ENCODE measurements at places on chromosomes 2 and 18.

DNA sequence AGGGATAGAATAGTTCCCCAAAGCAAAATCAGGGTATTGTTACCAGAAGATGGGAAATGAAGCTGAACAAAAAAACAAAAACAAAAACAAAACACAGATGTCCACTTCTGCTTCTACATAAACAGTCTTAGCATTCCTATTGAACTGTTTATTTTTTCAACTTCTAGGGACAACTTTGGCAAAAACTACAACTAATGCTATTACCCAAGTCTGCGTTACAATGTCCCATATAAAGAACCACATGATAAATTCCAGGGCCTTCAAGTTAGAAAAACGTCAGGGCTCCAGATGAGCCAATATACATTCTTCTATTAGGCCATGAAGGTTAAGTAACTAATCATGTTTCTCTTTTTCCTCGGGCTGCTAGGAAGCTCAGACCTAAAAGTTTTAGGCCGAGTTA is 16.9 kb downstream of the PID1 start:
- H3K27ac ChIP-seq: no peak overlapping the region
- no peaks in the 10 kb centered on the region for H3K27me3 ChIP-seq
- H3K4me3 ChIP-seq: no peak overlapping the region
- no peak for DNase-seq
- no peaks in the 10 kb centered on the region for H3K4me1 ChIP-seq

DNA sequence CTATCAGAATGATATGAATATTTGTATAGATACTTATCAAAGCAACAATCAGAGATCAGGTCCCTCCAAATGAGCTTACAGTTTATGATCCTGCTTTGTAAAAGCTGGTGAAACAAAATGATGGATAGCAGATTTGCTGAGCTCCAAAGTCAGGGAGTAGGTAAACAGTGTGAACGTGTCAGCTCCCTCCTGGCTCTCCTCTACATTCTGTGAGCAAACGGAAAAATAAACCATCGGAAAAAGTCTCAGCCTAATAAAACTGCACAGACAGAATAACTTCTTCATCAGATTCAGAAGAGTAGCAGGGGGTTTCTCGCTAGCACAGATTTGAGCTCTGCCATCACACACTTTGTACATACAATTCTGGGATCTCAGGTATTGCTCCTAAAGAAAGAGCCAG is 51.3 kb downstream of the BCL11A start:
- H3K27ac ChIP-seq: no peak overlapping the region
- no peak for DNase-seq
- H3K4me1 ChIP-seq: no peaks in the 10 kb centered on the region
- peaks cover 3% of the 10 kb centered on the region for H3K36me3 ChIP-seq
- no peak overlapping the region for H3K4me3 ChIP-seq
- H3K27me3 ChIP-seq: no peaks in the 10 kb centered on the region

DNA sequence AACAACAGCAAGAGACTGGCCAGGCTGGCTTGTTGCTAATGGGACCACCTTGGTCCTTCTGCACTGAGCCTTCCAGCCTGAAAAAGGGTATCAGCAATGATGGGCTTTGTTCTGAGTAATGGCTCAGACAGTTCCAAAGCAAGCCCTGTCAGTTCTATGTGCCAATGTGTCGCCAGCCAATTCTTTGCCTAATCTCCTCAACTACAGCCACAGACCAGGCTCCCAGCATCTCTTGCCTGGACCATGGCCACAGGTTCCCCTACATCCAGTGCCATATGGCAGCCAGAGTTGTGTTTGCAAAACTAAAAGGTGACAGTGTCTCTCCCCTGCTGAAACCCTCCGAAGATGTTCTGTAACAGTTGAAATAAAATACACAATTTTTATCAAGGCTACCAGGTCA is 61.5 kb upstream of the TMEM177 start:
- H3K36me3 ChIP-seq: no peaks in the 10 kb centered on the region
- H3K27ac ChIP-seq: no peak overlapping the region
- no peak overlapping the region for H3K4me3 ChIP-seq
- no peaks in the 10 kb centered on the region for H3K27me3 ChIP-seq
- H3K4me1 ChIP-seq: no peaks in the 10 kb centered on the region

DNA sequence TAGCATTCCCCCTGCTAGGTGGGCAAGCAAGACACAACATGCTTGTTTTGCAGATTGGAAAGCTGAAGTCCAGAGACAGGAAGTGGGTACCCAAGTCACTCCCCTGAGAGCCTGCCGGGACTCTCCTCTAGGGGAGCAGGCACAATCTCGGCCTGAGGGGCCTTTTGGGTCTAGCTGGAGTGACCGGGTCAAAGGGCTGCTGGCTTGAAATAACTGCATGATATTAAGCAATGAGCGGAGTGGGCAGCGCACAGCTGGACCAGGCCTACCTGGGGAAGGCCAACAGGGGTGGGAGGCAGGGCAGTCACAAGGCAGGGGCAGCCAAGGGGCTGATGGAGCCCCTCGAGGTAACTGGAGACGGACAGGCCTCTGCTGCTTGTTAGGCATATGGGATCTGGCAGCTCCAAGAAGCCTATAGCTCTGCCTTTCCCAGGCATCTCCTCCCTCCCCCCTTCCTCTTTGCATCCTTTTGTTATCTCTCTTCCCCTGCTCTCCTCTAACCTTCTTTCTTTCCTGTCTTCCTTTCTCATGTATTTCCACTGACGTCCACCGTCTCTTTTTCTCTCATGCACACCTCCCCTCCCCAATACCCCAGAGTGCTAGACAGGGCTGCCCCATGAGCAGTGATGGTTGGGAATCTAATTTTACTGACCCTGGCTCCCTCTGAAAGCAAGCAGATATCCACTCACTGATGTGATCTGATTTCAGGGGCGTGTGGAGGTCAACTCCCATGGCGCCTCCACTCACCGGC is 237.5 kb downstream of the LOXHD1 start:
- H3K27me3 ChIP-seq: no peaks in the 10 kb centered on the region
- no peak overlapping the region for H3K27ac ChIP-seq
- DNase-seq: no peak
- H3K4me1 ChIP-seq: no peaks in the 10 kb centered on the region
- no peak overlapping the region for H3K4me3 ChIP-seq

GRCh38 chr2:101114268-101114783 is 36.9 kb downstream of the TBC1D8 start:
- no peak overlapping the region for H3K27ac ChIP-seq
- no peak for DNase-seq
- H3K27me3 ChIP-seq: no peaks in the 10 kb centered on the region
- H3K4me3 ChIP-seq: no peak overlapping the region
- no peaks in the 10 kb centered on the region for H3K36me3 ChIP-seq
- H3K4me1 ChIP-seq: peaks cover 26% of the 10 kb centered on the region

DNA sequence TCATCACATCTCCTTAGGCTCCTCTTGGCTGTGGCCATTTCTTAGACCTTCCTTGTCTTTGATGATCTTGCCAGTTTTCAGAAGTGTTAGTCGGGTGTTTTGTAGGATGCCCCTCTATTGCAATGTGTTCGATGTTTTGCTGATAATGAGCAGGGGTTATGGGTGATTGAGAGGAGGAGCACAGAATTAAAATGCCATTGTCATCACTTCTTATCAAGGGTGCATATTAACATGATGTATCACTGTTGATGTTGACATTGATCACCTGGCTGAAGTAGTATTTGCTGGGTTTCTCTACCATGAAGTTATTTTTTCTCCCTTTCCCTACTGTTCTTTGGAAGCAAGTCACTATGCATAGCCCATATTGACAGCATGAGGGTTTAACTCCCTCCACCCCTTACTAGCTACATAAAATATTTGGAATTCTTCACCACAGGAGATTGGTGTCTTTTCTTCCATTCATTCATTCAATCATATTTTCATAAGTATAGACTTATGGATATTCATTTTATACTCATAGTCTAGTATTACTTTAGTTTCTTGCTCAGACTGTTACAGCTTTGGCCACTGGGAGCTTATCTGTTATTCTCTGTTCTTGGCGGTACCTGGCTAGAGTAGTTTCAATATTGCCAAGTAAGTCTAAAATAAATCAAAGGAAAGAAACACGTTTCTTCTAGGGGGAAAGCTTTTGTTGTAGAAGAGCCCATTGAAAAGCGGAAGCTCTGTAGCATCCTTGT is 54.5 kb upstream of the TMEM87B start:
- H3K4me3 ChIP-seq: no peak overlapping the region
- DNase-seq: no peak
- no peaks in the 10 kb centered on the region for H3K4me1 ChIP-seq

GRCh38 chr2:239509373-239510143 is 108.7 kb upstream of the HDAC4 start:
- no peak for DNase-seq
- no peaks in the 10 kb centered on the region for H3K27me3 ChIP-seq
- H3K27ac ChIP-seq: no peak overlapping the region

DNA sequence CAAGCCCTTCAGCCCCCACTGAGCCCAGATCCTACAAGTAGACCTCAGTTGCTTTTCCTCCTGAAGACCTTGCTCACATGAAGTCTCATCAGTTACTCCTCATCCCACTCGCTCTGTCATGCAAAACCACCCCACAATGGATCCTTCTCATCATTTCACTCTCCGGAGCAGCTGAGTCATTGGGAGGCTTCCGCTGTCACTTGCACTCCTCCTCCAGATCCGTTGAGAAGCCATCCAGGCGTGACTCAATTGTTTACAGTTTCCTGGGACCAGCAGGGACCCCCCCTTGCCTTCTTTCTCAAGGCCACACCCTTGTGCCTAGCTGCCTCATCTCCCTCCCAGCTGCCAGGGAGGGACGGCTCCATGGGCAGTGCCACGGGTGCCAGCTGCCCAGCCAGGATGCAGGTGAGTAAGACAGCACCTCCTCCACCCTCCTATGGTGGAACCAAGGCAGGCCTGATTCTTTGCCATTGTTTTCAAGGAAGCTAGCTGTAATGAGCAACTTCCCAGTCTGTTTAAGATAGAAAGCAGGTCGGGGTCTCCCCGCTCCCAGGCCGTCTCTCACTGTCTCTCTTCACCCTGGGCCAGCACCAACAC is 16.3 kb downstream of the GPR55 start:
- no peaks in the 10 kb centered on the region for H3K27me3 ChIP-seq
- peaks cover 12% of the 10 kb centered on the region for H3K4me1 ChIP-seq
- no peaks in the 10 kb centered on the region for H3K36me3 ChIP-seq
- H3K4me3 ChIP-seq: no peak overlapping the region

DNA sequence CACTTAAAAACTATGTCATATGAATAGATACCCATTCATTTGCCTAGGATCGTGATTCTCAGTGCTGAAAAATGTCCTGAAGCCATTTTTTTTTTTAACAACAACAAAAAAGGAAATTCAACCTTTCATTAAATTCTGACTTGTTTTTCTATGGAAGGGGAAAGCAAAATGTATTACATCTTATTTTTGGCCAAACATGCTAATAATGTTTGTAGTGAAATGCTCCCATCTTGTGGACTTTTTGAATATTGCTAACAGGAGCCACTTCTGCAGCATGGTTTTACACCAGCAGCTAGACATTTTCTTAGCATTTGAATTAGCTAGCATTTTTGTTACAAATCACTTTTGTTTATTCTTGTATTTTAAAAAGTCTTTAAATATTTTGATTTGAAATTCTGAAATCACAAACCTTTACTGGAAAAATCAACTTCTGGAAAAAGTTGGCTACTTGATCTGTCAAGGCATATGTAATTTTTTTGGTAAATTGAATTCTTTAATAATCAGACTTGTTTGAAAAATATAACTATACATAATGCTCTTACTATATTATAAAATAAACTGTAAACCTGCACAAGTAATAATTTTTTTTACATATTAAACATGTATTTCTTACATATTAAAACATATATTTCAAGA is 75.8 kb downstream of the KIDINS220 start:
- H3K4me1 ChIP-seq: peaks cover 1% of the 10 kb centered on the region
- no peak overlapping the region for H3K27ac ChIP-seq
- DNase-seq: peak; percentile 61

DNA sequence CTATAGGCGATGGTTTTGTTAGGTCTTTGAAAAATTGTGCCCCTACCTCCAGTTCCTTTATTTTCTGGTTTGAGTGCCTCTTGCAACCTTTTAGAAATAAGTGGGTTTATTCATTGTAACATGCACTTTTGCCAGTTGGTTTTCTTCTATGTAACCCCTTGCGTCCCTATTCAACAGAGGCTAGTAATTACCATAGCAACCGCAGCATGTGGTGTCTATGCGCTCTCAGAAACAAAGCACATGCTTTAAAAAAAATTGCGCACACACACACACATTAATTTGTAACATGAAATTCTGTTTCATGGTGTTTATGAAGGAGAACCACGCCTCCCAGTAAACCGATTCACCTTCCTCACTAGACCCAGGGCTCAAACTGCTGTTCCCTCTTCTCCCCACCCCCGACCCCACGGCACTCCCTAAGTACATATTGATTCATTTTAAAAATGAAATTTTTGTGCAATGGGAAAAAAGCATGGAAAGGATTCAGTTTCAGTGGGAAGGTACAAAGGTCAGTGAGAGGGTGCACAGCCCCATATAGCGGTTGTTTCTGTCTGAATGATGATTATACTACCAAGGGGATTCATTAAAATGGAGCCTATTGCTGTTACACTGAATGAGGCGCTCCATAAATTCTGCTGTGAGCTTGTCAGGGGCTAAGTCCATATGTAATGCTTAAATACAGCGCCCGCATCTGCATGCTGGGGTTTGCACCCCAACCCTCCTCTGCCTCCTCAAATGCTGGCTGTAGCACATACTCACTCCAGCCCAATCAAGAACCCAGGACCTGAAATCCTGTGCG is 206.9 kb downstream of the ICOS start:
- no peak overlapping the region for H3K4me3 ChIP-seq
- no peak for DNase-seq
- no peaks in the 10 kb centered on the region for H3K4me1 ChIP-seq
- no peaks in the 10 kb centered on the region for H3K27me3 ChIP-seq
- H3K36me3 ChIP-seq: no peaks in the 10 kb centered on the region

GRCh38 chr2:172894689-172895387 is 159.2 kb downstream of the RAPGEF4 start:
- H3K4me3 ChIP-seq: no peak overlapping the region
- no peak overlapping the region for H3K27ac ChIP-seq
- DNase-seq: no peak
- H3K27me3 ChIP-seq: peaks cover under 1% of the 10 kb centered on the region
- no peaks in the 10 kb centered on the region for H3K4me1 ChIP-seq
- no peaks in the 10 kb centered on the region for H3K36me3 ChIP-seq

- H3K4me1 ChIP-seq: no peaks in the 10 kb centered on the region
- peak; percentile 11 for DNase-seq
- no peaks in the 10 kb centered on the region for H3K27me3 ChIP-seq
- H3K36me3 ChIP-seq: peaks cover 17% of the 10 kb centered on the region
Observed at GRCh38 chr2:24076849-24077534, 866 bp upstream of the SF3B6 start.

GRCh38 chr2:205451901-205452512 is 230.3 kb upstream of the NRP2 start:
- no peak overlapping the region for H3K27ac ChIP-seq
- H3K4me3 ChIP-seq: no peak overlapping the region
- DNase-seq: no peak

GRCh38 chr18:7336623-7337022 is 105.7 kb downstream of the LRRC30 start:
- no peaks in the 10 kb centered on the region for H3K27me3 ChIP-seq
- no peak for DNase-seq
- H3K4me1 ChIP-seq: peaks cover 4% of the 10 kb centered on the region

GRCh38 chr2:52805901-52806410 is 961.6 kb upstream of the CHAC2 start:
- H3K4me1 ChIP-seq: no peaks in the 10 kb centered on the region
- H3K27me3 ChIP-seq: no peaks in the 10 kb centered on the region
- DNase-seq: no peak
- no peak overlapping the region for H3K27ac ChIP-seq
- no peaks in the 10 kb centered on the region for H3K36me3 ChIP-seq
